ENCODE measurements at places on chromosomes 2 and 18.

- DNase-seq = no peak
Observed at GRCh38 chr2:96203130-96204028, 5.2 kb downstream of the STARD7 start.

GRCh38 chr2:157743051-157743450 is 114.4 kb upstream of the ACVR1C start:
- DNase-seq = no peak

GRCh38 chr18:79597831-79598632 is 81.6 kb upstream of the CTDP1 start:
- no peak for DNase-seq

DNA sequence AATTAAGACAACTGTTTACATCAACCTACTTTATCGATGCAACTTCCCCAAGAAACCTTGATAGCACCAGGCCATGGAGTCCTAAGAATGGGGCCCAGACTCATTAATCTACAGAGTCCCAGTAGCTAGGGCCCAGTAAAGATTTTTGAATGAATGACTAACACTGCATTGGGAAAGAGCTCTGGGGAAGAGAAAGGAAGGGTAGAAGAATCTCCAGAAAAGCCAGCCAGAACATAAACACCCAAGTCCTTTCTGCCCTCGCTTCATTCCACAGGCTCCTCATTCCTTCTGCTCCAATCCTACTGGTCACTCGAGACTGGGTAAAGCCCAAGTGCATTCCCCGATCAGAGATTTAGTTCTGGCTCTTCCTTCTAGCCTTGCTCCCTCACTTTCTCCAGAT is 44.3 kb downstream of the CYRIA start:
- no peak for DNase-seq

DNA sequence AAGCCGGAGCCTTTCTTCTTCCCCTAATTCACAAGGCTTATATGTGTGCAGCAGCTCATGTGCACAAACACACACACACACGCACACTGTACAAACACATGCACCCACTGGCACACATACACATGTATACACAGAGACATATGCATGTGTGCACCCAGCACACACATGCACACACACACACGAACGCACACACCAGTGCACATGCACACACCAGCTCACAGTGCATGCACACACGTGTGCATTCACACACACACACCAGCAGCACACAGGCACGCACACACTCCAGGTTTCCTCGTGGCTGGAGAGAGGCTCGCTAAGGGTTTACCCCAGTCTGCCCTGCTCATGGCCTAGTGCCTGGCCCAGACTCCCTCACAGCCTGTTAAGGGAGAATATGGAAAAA is 234.0 kb downstream of the EIPR1 start:
- DNase-seq = no peak

- no peak for DNase-seq
Observed at GRCh38 chr2:190887089-190887488, 6.5 kb downstream of the GLS start.

DNA sequence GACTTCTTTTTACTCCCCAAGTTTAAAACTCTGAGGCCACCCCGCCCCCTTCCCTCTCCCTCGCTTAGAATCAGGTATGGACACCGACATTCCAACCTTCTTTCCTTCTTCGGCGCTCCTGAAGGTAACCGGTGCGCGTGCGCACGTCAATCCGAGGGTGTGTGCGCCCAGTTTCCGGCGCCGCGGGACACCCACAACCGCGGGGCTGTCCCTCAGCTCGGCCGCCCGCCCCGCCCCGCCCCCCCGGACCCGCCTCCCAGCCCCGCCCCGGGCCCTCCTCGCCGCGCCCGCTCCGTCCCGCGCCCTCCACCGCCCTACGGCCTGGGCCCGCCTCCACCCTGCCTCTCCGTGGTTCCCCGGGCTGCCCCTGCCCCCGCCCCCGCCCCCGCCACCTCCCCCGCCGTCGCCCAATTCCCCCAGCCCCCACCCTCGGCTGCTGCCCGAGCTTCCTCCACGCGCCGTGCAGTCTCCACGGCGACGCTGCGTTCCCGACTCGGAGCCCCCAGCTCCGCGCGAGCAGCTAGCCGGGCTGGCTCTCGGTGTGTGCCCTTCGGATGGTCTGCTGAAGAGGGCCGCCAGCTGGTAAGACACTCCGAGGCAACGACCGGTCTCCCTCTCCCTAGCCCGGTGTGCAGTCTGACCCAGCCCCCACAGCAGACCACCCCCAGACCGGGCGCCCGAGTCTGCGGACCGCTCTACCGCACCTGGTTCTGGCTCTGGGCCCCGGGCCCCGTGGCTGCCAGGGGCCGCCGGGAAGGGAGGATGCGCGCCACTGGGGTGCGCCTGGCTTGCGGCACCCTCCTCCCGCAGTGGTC is 635 bp downstream of the ERICH2 start:
- DNase-seq = peak; percentile 65

DNA sequence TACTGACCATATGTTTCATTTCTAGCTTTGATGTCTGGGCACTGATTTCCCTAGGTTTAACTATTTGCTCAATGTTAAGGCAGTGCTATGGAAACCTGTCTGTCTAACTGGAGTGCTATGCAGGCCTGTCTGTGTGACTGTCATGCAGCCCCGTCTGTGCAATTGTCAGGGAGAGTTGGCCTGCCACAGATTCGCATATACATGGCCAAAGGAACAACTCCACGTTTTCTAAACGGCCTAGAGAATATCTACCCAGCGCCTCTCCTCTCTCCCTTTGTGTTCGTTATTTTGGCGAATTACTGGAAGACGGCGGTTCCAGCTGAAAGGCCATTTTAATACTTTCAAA is 59.6 kb upstream of the PSME4 start:
- DNase-seq = no peak

DNA sequence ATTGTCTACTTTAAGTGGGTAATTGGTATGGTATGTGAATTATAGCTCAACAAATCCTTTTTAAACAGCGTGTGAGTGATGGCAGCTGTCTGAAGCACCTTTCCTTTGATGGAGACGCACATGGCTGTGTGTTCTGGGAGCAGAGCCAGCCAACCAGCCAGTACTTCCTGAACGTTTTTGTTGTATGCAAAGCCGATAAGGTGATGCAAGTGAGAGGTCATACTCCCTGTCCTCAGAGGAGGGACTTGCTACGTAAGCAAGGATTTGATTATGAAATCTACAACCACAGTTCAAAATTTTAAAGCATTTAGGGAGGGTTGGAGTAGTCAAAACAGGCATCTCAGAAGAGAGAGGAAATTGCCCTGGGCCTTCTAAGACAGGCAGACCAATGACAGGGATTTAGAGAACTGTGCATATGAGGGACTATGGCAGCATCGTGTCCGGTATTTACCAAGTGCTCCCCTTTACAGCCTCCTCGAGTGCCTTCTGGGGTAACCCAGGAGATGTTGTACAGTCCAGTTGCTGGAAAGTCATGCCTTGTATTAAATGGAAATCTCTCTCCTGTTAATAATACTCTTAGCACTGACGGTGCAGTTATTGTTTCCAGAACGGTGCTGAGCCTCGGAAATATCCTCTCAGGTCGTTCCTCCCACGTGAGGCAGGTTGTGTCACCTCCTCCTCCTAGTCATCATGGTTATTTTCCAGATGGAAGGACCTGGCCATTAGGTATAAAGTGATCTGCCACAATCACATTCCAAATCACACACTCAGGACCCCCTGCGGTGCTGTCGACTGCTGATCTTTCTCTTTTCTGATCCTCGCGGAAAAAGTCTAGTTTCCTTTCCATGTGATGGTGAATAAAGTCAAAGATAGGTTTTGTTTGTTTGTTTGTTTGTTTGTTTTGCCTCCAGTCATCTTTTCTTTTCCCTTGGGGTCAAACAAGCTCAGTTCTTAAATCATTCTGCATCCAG is 28.4 kb downstream of the ARHGEF4 start:
- DNase-seq = no peak

GRCh38 chr2:113166187-113166645 is 7.6 kb upstream of the PSD4 start:
- DNase-seq = no peak
